ENCODE measurements at places on chromosomes 5 and 9. TPM values are rescaled to one million over a fixed set of nuclear protein-coding genes. Genes with fewer than 3 reads are reported as not detected.

Gene ARID3C
- polyA plus RNA-seq = 0.20 TPM

Gene CCDC171
- polyA plus RNA-seq = 9.4 TPM

Gene SLC36A3
- polyA plus RNA-seq = not detected

Gene CNTFR
- 34.6 TPM for polyA plus RNA-seq

Gene CAMLG
- 64.7 TPM for polyA plus RNA-seq

Gene SLC36A2
- 21.0 TPM for polyA plus RNA-seq

Gene ZDHHC11
- polyA plus RNA-seq = 14.7 TPM

Gene MED7
- 24.3 TPM for polyA plus RNA-seq

Gene TAF11L5
- not detected for polyA plus RNA-seq

Gene IL31RA
- 0.12 TPM for polyA plus RNA-seq

Gene PTBP3
- polyA plus RNA-seq = 107 TPM

Gene ZBTB34
- 23.1 TPM for polyA plus RNA-seq

Gene KIF20A
- 61.8 TPM for polyA plus RNA-seq

Gene ELP1
- 52.3 TPM for polyA plus RNA-seq

Gene PCDHGB7
- polyA plus RNA-seq = 17.3 TPM

Gene OCLN
- polyA plus RNA-seq = 49.7 TPM

Gene SIL1
- 47.8 TPM for polyA plus RNA-seq

Gene UGT3A1
- 163 TPM for polyA plus RNA-seq

Gene DRD1
- not detected for polyA plus RNA-seq

Gene SPINK7
- 0.35 TPM for polyA plus RNA-seq

Gene LEAP2
- polyA plus RNA-seq = 8.7 TPM

Gene QRFP
- 0.30 TPM for polyA plus RNA-seq

Gene TMEM232
- 7.3 TPM for polyA plus RNA-seq

Gene LPAR1
- polyA plus RNA-seq = 25.9 TPM

Gene CD74
- 230 TPM for polyA plus RNA-seq

Gene SLC34A3
- polyA plus RNA-seq = 7.4 TPM

Gene TRPM6
- 1.1 TPM for polyA plus RNA-seq

Gene TMEFF1
- 5.5 TPM for polyA plus RNA-seq

Gene GARIN3
- polyA plus RNA-seq = not detected

Gene FAM169A
- 24.3 TPM for polyA plus RNA-seq

Gene OR13J1
- polyA plus RNA-seq = not detected
